ENCODE measurements at places on chromosomes 1 and 21.

DNA sequence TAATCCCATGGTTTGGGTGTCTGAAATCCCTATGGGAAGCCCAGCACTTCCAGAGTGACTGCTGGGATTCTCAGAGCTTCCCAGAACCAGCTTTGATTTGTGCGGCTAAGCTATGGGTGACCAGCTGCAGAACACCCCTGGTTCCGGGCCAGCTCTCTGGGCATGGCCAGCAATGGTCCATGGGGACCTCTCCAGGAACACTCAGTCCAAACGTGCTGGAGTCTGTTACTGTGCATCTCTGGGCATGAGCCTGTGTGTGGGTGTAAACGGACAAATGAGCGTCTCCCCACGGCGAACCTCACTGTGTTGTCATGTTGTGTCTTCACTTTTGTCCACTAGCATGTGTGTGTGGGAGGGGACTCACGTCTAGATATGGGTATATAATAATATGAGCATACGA lies 54.4 kb downstream of the MAB21L3 start:
- no peak for DNase-seq

- no peak for DNase-seq
Measured at GRCh38 chr1:204970937-204971336, 72.1 kb upstream of the CNTN2 start.

GRCh38 chr1:41637367-41637766 lies 152.9 kb upstream of the EDN2 start:
- DNase-seq: no peak

GRCh38 chr1:230401101-230401500 lies 25.0 kb downstream of the PGBD5 start:
- no peak for DNase-seq

GRCh38 chr1:60762176-60762575 lies 320.2 kb upstream of the NFIA start:
- peak; percentile 56 for DNase-seq

GRCh38 chr1:229410692-229411433 lies 23.0 kb downstream of the ACTA1 start:
- peak; percentile 47 for DNase-seq

- no peak for DNase-seq
Measured at GRCh38 chr1:58324558-58324957, 222.0 kb downstream of the OMA1 start.

DNA sequence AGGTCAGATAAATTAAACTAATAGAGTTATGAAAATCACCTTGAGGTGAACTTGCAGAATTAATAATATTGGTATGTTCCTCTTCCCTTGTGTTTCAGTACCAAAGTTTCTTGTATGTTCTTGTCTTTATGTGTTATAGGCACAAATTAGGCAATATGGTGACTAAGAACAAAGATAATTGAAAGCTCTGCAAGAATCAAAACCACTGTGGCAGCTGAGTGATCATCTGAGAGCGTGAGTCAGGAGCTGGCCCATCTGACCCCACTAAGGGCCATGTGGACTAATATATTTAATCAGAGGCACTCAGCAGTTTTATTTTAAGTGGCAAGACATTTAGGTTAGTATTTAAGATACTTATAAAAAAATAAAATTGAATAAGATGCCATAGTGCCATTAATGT lies 12.8 kb upstream of the CASQ2 start:
- peak; percentile 12 for DNase-seq

DNA sequence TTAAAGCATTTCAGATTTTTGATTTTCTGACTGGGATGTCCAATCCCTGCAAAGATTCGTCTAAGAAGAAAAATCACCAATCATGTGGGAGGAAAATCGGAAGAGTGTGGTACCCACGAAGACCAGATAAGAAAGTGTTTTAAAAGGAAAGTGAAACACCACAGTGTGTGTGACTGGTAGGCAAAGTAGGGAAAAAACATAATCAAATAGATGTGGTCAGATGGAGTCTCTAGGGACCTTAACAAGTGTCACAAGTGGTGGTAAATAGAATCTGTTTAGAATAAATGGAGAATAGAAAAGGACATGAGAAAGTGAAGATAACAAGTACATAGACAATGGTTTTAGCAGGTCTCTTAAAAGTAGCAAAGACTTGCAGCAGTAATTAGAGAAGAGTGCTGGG lies 154.6 kb downstream of the SLC30A10 start:
- DNase-seq: no peak

DNA sequence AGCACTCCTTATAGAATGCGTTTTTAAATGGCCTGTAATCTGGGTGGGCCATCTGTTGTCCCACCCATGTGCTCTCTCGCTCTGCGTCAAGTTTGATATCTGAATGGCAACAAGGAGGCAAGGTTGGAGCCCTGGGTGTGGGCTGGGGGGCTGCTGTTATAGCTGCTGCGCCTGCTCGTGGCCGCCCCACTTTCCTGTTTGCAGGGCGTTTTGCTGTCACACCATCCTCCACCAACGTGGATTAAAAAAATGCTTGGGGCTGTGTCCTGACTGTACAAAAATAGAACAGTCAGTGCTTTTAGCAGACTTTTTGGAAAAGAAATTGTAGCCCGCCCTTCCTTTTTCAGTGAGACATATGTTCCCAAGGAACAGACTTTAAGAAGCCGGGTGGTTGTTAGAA lies 25.4 kb downstream of the UMODL1 start:
- peak; percentile 22 for DNase-seq

- DNase-seq: no peak
Measured at GRCh38 chr1:245657371-245657770, 502.6 kb downstream of the KIF26B start.

GRCh38 chr1:90486134-90486824 lies 230.8 kb downstream of the BARHL2 start:
- DNase-seq: no peak

- DNase-seq: peak; percentile 56
Measured at GRCh38 chr1:162040657-162041056, 17.0 kb upstream of the OLFML2B start.

DNA sequence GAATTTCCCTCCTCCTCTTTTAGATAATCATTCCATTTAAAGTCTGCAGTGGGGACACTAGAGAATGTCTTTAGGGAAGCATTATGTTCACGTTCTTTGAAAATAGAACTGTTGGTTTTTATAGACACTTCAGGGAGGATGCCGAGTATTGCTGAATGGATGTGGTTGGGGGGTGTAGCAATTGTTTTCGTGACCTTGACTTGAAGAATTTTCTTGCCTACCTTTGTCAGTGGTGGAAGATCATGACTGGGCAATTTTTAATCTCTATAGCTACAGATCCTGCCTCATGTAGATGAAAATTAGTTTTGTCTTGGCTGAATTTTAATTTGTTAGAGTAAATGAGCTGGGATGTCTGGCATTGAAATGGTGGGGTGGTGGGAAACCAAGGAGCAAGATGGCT lies 3.8 kb downstream of the SMG7 start:
- no peak for DNase-seq

DNA sequence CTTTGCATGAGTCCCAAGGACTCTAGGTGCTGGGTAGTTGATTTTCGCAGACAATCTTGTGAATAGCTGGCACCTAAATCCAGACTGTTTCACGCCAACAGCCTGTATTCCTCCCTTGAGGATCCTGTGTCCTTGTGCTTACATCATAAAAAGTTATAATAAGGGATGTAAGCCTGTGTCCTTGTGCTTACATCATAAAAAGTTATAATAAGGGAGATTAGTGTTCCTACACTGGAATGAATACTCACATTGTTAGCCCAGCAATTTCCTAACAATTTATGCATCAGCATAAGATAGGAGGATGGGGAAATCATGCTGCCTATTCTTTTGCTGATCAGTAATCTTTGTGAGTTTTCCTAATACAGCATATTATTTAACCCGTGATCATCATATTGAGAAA lies 4.0 kb upstream of the HSD3B2 start:
- DNase-seq: peak; percentile 1

- no peak for DNase-seq
Measured at GRCh38 chr1:153578936-153579335, 13.3 kb upstream of the S100A2 start.

- no peak for DNase-seq
Measured at GRCh38 chr1:192565946-192566345, 9.6 kb upstream of the RGS1 start.

DNA sequence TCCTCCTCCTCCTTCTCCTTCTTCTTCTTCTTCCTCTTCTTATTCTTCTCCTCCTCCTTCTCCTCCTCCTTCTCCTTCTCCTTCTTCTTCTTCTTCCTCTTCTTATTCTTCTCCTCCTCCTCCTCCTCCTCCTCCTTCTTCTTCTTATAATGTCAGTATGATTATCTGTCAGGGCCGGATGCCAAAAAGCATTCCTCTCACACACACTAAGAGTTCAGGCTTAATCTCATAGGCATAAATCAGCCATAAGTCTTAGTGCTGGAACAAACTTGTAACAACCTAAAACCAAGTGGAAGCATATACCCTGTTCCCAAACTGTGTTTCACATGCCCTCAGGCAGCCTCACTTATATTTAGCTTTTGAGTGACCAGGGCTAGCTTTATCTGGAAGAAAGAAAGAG lies 240.3 kb downstream of the LMX1A start:
- no peak for DNase-seq

DNA sequence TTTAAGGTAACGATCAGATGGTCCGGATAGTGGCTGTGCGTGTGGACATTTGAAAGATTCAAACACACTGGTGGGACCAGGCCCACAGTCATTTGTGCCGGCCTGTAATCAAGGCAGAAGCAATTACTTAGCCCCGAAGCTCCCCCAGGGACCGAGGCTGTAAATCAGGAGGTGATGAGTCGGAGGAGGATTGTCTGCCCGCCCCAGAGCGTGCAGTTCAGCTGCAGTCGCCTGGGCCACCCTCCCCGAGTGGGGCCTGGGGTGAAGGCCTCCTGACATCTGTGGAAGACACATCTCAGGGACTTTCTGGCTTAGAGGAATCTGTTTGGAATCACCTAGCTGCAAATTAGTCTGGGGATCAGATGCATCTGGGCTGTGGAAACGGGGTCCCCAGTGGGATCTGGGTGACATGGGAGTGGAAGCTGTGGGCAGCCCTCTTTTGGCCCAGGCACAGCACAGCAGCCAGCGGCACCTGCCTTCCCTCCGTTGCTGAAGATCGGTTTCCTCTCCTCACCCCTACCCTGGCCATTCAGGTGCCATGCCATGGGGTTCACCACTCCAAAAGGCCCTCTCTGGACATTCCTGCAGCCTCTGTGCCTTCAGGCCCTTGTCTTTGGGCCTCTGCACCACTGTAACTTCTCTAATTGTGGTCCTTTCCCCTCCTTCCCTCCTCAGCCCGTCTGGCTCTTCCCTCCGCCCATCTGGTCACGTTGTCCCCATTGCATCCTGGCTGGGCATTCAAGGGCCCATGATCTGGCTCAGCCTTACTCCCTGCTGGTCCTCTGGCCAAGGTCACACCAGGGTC lies 25.7 kb downstream of the LHX4 start:
- DNase-seq: no peak

DNA sequence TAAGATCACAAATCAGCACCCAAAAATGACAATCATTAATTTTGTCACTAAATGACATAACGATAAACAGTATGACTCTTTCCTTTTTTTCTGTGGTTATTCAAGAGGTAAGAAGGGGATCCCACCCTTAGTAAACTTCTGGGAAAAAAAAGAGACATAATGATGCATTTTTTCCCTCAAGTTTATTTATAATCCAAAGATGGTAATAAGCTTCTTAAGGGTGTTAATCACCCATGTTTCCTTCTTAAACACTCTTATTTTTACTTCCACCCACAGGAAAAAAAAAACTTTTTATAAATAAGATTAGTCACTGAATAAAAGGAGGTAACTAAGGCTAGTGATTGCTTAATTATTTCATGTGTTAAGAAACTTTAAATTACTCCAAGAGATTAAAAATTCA lies 24.7 kb downstream of the RGS1 start:
- DNase-seq: no peak

DNA sequence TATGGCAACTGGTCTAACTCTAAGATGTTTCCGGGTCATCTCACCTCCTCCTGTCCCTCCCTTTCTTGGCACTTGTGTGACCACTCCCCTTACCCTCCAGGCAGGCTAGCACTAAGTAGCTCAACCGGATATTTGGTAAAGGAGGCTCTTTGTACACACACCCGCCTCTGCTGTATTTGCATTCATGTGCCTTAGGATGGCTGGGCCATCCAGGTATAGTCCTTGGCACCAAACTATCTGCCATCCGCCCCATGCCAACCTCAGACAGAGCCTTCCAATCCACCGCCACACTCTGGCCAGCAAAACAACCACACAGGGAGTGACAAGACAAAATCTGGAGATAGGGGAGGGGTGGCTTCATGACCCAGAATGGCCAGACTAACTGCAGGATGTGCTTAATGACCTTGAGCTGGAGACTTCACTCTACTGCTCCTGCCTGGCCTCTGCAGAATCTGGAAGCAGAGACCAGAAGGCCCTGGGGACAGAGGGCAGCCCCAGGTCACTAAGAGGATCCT lies 59.5 kb downstream of the CDK18 start:
- no peak for DNase-seq

DNA sequence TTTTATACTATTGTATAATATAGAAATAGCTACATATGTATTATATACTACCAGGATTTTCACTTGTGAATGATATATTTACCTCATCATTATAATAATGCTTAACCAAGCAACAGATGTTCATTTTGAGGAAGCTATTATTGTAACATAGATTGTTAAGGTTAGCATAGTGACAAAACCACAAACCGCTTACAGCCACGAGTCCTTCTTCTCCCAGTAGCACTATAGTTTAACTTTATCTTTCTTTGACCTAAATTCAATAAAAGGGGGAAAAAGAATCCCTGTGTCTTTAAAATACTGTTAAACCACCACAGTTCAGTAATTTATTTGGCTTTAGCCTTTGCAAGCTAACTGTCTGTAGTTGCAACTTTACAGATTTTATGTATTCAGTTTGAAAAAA lies 1039.4 kb upstream of the B3GALT2 start:
- no peak for DNase-seq

GRCh38 chr1:14737561-14738094 lies 139.1 kb downstream of the KAZN start:
- DNase-seq: no peak

DNA sequence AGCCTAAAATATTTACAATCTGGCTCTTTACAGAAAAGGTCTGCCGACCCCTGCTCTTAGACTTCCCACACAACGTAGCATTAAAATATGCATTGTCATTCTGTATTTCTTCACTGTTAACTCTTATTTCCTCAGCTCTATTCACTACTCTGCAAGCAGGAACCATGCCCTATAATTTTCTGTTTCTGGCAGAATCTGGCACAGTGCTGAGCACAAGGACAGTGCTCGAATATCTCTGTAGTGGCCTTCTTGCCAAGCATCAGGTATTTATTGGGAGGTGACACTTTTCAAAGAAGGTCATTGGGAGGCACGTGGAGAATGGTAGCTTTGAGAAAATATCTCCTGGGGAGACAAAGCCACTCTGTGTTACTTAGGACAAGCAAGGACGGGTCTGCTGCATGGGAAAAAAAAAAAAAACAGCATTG lies 77.9 kb downstream of the PSMG1 start:
- peak; percentile 26 for DNase-seq
